ENCODE measurements at places on chromosomes 7 and 10.

- no peak for DNase-seq
Observed at GRCh38 chr10:96013956-96014355, 29.4 kb upstream of the CCNJ start.

- no peak for DNase-seq
Observed at GRCh38 chr10:49286686-49287085, 12.3 kb upstream of the C10orf71 start.

GRCh38 chr7:11196143-11196542, 222.5 kb downstream of the PHF14 start:
- DNase-seq: no peak

GRCh38 chr10:78540355-78541076, 506.9 kb downstream of the RPS24 start:
- DNase-seq: no peak

DNA sequence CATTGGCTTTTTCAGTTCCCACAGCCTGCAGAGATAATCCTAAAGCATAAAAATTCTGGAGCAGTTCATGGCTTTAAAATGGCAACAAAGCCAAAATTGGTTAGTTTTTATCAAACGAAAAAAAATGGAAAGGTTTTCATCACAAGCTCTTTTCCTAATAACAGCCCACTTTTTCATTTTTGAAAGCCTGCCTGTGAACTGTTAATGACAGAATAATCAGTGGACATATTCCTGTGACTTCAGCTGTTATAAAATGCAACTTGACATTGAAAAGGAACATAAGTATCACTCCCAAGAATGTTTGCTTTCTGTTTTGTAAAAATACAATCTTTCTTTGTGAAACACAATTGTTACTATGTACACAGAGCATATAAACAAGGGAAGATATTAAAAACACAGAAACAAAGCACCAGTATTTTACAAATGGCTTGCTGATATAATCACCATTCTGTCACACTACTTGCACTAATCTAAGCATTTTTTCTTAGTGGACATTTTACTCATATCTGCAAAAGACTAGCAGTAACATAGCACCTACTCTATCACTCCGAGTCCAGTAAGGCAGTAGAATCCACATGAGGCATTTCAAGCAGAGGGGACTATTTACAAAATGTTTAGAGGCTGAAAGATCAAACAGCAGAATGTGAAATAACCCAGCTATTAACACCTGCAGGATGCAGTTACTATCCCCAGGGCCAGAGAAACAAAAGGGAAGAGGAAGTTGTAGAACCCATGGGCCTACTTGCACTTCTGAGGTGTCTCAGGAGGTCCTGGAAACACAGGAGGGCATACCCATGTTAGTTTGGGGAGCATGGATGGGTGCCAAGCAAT, 26.4 kb downstream of the MACC1 start:
- DNase-seq: no peak

DNA sequence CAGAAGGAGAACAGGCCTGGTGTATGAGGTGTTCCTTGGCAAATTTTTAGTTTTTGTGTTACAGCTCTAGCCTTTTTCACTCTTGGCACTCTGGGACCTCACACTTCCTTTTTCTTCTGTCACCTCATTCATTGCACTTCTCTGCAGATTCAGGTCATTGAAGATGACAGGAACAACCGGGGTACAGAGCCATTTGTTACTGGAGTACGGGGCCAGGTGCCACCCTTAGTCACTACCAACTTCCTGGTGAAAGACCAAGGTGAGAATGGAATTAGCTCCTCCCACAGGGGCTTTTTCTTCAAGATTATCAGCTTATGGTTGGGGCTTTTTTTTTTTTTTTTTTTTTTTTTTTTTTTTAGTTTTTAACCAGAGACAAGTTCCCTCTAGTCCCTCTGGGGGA, 18.5 kb upstream of the CHCHD1 start:
- DNase-seq: no peak

DNA sequence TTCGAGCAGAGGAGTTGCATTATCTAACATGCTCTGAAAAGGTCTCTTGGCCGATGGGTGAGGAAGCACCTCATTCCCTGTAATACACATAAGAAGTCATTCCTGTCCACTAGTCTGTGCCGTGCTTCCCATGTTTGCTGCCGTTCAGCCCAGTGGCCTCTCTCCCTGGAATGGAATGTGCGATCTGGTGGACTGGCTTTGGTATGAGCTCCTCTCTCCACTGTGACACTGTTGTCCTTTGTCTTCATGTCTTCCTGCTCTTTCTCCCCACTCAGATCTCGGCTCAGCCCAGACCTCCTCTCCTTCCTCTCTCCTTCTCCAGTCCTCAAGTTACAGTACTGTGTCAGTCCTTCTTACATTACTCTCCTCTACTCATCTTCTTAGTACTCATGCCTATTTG, 192.8 kb upstream of the KLF6 start:
- DNase-seq: no peak

GRCh38 chr10:33327751-33328150, 6.7 kb downstream of the NRP1 start:
- no peak for DNase-seq

GRCh38 chr7:89760690-89761089, 393.6 kb upstream of the STEAP1 start:
- no peak for DNase-seq

GRCh38 chr10:128896963-128897362, 570.1 kb upstream of the MGMT start:
- no peak for DNase-seq

DNA sequence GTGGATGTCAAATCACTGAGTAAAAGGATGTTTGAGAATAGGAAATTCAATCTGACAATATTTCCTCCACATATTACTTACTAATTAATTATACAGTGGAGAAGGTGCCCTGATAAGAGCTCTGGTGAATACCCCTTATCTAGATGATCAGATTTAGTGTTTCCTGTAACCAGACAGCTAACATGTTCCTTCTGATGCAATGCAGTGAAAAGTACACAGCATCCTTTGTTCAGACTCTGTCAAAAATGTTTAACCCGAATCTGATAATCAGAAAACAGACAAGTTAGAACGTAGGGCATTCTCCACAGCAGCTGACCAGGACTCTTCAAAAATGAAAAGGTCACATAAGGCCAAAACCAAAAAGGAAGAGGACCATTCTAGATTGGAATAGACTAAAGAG, 46.2 kb downstream of the WDR11 start:
- no peak for DNase-seq

GRCh38 chr10:22641743-22642142, 72.6 kb downstream of the PIP4K2A start:
- DNase-seq: no peak

DNA sequence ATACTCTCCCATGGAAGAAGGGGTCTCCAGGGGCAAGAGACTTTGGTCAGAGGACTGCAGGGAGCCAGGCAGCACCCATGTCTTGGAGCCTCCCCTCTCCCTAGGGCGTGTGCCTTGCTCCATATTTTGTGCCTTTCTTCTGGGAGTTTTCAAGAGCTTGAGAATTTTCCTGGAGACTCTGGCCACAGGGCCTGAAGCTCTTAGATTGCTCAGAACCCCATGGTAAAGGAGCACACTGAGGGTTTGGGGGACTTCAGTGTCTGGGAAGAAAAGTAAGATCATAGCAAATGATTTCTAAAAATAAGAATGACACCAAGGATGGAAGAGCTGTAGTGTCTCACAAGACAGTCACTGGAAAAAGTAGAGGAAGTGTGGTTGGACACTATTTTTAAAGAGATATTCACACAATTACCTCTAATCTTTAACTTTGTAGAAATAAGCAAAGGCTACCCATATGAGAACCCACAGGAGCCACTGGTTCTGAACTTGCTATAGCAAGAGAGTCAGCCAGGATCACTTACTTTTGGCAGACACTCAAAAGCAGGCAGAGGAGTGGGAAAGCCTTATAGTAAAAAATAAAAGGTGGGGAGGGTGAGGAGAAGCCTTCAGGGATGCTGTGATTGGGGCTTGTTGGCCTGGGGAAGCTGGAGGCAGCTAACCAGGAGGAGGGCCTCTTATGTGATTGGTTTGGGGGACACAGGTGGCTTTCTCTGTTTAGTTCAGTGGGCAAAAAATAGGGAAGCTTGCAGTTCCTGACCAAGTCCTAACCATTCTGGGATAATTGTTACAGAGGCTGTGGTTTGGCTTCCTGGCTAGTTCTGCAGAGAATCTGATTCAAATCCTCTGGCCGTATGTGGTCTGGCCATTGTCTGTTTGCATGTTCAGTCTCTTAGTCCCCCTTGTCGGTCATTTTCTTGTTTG, 5.1 kb upstream of the CSGALNACT2 start:
- no peak for DNase-seq

All from stimulated activated CD4-positive, alpha-beta T cell treated with anti-CD3 and anti-CD28 coated beads, Interleukin-12 subunit alpha, Interleukin-12 subunit beta, amount 100 ng/mL, for 24 hours (primary cell).